ENCODE measurements at places on chromosomes 12 and 14.

DNA sequence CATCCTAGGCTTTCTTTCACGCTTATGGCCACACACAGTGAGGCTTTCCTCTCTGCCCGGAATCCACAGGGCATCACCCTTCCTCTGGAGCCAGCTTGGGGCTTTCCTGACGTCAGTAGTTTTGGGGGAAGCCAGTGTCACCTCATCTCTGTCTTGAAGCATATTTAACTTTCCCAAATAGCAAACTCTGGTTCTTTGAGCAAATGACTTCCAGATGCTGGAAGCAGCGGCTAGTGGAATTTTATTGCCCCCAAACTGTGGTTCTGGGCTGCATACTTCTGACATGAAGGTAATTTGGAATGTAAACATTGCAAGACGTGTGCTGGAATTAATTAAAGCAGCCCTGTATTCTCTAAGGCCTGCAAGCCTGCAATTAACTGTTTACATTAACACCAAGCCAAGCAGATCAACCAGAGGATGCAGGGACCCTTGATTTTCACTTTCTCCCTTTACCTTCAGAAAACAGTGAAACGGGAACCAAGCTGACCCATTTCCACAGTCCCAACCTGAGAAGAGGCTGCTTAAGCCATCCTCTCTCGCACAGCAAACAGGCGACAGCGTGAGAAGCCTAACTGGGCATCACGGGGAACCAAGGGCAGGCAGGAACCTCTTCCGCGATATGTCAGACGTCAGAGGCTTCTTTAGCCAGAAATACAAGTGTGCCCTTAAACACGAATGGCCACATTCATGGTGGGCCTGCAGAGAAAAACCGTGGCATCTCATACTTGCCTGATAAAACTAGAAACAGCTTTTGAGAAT is 258.4 kb downstream of the CACNA1C start:
- DNase-seq, result no peak

DNA sequence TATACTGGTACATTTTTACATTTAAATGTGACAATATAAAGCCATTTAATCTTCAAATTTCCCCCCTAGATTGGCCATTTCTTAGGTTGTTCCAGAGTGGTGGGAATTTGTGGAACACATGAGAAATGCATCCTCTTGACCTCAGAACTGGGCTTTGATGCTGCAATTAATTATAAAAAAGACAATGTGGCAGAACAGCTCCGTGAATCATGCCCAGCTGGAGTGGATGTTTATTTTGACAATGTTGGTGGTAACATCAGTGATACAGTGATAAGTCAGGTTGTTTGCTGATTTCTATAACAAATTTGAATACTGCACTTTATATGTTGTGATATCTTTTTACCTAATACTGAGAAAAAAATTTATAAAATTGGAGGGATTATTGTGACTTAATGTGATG is 7.6 kb upstream of the ZNF410 start:
- no peak for DNase-seq

GRCh38 chr14:55518391-55518790 is 61.6 kb upstream of the KTN1 start:
- no peak for DNase-seq

GRCh38 chr12:63994704-63995103 is 150.2 kb downstream of the SRGAP1 start:
- DNase-seq, result no peak

DNA sequence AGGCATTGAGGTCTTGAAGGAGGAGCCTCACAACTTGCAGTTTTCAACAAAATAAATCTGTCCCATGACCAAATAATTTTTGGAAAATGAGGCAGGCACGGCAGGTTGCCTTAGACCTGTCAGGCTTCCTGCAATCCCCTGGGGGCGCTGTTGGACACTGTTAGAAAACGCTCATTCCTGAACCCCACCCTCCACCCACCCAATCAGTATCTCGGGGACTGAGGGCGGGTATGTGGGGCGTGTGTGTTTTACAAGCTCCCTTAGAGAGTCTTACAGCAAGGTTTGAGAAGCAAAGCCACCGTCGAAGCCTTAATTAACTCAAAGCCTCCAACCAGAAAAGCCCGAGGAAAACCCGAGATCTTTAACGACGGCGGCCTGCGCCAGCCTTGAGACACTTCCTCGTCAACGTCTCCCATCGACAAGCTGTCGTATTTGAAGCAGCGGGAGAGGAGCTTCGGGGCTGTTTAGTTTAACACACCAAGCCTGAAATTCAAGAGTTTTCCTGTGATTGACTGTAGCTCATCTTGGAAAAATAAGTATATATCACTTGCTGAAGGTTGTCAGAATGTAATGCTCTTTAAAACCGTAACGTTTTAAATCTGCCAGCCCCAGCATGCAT is 123.0 kb downstream of the GLT1D1 start:
- peak; percentile 26 for DNase-seq

GRCh38 chr12:45130881-45131281 is 80.0 kb upstream of the DBX2 start:
- peak; percentile 40 for DNase-seq

GRCh38 chr12:58413794-58414193 is 472.4 kb downstream of the ATP23 start:
- DNase-seq, result no peak

DNA sequence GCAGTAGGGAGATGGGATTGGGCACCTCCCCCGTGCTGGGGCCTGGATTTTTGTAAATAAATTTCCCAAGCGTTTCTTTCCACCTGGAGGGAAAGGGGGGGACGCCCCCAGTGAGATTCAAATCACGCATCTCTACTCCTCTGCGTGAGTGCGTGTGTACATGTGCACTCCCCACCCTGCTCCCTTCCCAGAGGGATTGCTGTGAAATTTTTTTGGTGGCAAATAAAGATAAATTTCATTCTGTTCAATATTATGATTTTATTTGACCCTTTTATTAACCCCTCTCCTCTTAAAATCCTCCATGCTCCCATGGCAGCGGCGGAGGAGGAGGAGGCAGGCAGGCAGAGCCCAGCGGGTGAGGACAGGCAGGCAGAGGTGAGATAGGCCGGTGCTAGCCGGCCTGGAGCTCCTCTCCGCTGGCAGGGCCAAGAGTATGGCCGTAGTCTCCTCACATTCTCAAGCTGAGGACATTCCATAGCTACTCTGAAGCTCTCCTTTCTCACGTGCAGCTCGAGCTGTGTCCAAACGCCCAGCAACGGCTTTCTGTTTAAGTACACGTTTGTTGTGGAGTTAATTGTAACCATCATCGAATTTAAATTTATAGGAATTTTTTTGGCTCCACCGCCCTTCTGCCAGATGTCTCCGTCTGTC is 1.5 kb upstream of the HOTAIR start:
- DNase-seq, result no peak

DNA sequence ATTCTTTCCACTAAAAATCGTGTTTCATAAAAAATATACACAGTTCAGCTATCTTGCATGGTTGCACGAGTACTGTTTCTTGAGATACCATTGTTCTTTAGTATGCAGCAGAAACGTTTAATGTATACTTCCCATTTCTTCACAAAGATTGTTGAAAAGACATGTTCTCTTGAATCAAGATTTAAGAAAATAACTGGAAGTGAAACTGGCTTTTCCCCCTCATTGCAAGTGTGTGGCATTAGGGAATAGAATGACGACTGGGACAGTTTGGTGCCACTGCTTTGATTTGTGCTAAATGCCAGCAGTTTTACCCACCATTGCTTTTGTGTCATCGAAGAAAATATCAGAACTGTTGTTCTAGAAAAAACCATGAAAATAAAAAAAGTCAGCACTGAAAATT is 20.3 kb upstream of the DHRS2 start:
- no peak for DNase-seq

GRCh38 chr12:29050503-29050902 is 98.6 kb upstream of the FAR2 start:
- DNase-seq, result no peak

DNA sequence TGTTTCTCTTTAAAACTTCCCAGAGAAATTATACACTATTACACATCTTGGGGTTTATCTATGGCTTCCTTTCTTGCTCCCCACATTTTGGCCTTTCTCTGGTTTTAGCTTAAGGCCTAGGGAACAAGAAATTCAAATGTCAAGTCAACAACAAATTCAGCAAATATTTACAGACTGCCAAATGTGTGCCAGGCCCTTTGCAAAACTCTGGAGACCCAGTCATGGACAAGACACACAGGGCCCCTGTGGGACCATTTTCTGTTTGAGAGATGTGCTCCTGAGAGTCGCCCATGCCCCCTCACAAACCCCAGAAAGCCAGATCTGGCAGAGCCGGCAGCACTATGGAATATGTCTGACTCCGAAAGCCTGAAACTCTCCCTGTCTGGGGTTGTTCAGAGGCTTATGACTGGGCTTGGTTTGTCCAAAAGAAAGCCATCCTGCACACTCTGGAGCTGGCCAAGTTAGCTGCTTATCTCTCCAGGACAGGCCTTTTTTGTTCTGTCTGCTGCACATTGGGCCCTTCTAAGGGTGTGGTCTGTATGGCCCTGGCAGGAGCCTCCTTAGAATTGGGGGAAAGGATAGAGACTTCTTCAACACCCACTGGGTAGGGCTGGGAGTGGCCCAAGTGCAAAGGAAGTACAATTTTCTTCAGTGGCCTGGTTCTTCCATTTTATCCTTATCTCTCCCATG is 1.1 kb upstream of the KRT3 start:
- no peak for DNase-seq

DNA sequence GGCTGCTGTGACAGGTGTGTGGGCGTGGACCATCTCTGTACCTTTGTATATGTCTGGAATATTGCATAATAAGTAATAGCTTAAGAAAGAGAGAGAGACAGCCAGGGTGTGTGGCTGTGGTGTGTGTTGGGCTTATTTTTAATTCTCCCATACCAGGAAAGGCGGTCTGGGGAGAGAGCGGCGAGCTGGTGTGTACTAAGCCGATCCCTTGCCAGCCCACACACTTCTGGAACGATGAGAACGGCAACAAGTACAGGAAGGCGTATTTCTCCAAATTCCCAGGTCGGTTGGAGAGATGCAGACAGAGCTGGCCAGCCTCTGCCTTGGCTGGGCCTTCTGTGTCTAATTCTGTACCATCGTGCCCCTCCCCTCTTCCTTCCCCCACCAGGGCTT is 63.9 kb downstream of the AACS start:
- DNase-seq, result no peak

GRCh38 chr12:13147688-13148484 is 44.4 kb upstream of the GSG1 start:
- no peak for DNase-seq

DNA sequence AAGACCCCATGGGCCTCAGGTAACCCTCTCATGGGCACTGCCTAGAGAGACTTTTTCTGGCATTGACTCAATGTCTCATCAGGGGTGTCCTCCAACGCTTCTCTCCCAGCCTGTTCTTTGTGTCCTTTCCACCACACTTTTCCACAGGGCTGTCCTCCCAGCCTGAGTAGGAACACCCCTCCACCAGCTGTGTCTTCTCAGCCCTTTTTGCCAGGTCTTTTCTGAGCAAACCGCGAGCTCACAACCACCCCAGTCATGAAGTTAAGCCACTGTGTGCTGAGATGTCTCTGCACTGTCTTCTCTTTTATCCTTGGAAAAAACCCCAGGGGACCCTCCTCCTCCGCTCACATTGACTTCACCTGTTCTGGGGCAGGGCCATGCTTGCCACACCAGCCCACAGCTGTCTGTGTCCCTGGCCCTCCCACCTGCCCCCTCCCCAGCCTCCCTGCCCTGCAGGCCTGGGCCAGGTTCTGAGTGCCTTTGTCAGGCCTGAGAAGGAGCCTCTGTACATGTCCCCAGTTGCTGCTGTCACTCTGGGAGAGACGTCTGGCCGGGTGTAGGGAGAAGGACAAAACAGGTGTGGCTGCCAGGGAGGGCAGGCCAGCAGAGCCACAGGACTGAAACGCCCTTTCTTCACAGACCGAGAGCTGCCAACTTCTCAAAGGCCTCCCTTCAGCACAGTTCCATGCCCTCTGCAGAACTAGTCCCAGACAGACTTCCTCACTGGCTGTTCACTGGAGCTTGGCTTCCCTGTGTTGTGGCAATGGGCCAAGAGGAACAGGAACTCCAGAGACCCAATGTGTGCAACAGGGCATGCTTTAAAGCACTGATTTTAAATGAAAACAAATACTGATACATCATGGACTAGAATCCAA is 50.5 kb upstream of the PNMA1 start:
- peak; percentile 82 for DNase-seq

- DNase-seq, result no peak
Observed at GRCh38 chr12:129298921-129299320, 445.6 kb downstream of the GLT1D1 start.

GRCh38 chr12:56990648-56991318 is 15.6 kb downstream of the ZBTB39 start:
- DNase-seq, result no peak

DNA sequence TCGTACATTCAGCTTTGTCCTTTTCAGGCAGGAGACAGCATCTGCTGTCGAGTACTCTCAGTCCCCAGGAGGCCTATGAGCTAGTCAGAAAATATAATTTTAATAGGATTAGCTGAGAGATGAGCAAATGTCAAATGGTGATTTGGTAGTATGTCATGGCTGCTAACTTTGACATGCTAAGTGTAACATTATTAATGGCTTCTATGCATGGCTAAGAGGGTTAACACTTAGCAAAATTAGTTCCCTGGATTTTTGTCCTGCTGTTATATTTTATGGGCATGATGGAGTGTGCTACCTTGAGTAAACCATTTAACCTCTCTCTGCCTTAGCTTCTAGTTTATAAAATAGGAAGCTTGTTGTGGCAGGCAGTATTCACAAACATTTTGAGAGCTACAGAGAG is 2.9 kb upstream of the PCNX1 start:
- no peak for DNase-seq

DNA sequence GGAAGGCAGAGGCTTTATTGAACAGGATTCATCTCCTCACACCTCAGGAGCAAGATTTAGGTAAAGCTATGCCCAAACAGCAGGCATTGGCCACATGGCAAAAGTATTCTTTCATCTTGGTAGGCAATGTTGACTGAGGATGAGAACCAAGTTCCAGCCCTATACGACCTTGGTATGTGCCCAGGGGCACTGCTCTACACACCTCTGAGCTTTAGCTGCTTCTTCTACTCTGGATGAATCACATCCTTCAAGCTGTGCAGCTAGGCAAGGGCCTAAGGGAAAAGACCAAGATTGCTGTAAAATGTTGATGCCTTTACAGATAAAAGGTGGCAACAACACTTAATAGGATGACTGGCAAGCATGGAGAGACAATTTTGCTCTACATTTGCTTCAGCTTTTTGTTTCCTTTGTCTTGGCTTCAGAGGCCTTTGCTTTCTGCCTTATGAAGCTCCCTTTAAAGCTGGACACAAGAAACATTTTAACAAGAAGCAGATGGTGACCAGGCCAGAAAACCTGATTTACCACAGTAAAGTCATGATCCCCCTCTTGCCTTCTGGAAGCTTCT is 183.3 kb upstream of the KITLG start:
- no peak for DNase-seq

GRCh38 chr12:26471560-26471959 is 276.2 kb downstream of the SSPN start:
- peak; percentile 13 for DNase-seq

- DNase-seq, result no peak
Observed at GRCh38 chr12:65121956-65122469, 908 bp upstream of the WIF1 start.

- peak; percentile 53 for DNase-seq
Observed at GRCh38 chr12:50222275-50222783, 55.2 kb upstream of the CERS5 start.

Data from mucosa of gallbladder (tissue), 1 donor.